ENCODE measurements at places on chromosomes 16 and 17. TPM values are rescaled to one million over a fixed set of nuclear protein-coding genes. Genes with fewer than 3 reads are reported as not detected.

The FSCN2 gene
- polyA plus RNA-seq, result 0.18 TPM

The PPP1R1B gene
- 22.3 TPM for polyA plus RNA-seq

The KRT20 gene
- not detected for polyA plus RNA-seq

The ITGA3 gene
- polyA plus RNA-seq, result 24.0 TPM

The CACNG5 gene
- 4.1 TPM for polyA plus RNA-seq
